Left kidney (tissue), 8 donors: ENCODE measurements at places on chromosomes 4 and X. TPM values are rescaled to one million over a fixed set of nuclear protein-coding genes. Genes with fewer than 3 reads are reported as not detected.

DNA sequence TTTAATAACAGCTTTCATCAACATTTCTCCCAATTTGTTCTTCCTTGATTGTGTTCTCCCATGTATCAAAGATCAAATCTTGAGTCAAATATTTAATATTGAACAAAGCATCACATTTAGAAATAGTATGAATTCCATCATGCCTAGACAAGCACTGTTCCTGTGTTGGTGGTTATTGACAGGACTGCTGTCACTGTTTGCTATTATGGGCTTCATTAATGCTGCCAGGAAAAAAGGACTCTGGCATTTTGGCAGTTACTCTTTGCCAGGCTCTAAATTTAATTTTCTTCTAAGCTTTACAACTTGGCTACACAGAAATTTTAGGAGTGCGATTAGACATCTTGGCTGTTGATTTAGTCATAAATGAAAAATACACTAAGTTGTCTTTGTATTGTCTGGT is 295.9 kb upstream of the NRK start:
- DNase-seq = no peak

GRCh38 chr4:55634417-55635128 is 1.5 kb downstream of the NMU start:
- no peak for DNase-seq

DNA sequence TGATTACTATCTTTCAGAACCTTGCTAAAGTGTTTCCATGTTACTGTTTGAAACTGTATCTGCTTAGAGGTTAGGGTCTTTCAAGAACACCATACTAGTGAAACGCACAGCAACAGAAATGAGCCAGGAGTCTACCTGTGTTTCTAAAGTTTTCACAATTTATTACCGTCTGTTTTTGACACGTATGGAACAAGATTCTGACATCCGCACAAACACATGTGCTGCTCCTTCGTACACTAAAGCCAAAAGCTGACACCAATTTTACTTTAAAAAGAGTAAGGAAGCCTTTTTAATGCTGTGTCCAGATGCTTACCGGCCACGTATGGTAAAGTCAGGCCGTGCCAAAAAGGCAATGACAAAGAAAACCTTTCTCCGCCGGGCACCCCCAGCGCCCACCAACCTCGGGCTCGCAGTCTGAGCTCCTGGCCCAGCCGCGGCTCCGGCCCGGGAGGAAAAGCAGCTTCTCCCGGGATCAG is 532 bp downstream of the RPS4X start:
- DNase-seq = no peak

- no peak for DNase-seq
Measured at GRCh38 chr4:15587649-15588048, 67.5 kb downstream of the FBXL5 start.

Gene MYOZ2
- 0.45 TPM for polyA plus RNA-seq

Gene NAA10
- 62.1 TPM for polyA plus RNA-seq
